ENCODE measurements at places on chromosomes 16 and 17.
A peak's percentile ranks its signal among the peaks of the same experiment; 100 is the strongest.

DNA sequence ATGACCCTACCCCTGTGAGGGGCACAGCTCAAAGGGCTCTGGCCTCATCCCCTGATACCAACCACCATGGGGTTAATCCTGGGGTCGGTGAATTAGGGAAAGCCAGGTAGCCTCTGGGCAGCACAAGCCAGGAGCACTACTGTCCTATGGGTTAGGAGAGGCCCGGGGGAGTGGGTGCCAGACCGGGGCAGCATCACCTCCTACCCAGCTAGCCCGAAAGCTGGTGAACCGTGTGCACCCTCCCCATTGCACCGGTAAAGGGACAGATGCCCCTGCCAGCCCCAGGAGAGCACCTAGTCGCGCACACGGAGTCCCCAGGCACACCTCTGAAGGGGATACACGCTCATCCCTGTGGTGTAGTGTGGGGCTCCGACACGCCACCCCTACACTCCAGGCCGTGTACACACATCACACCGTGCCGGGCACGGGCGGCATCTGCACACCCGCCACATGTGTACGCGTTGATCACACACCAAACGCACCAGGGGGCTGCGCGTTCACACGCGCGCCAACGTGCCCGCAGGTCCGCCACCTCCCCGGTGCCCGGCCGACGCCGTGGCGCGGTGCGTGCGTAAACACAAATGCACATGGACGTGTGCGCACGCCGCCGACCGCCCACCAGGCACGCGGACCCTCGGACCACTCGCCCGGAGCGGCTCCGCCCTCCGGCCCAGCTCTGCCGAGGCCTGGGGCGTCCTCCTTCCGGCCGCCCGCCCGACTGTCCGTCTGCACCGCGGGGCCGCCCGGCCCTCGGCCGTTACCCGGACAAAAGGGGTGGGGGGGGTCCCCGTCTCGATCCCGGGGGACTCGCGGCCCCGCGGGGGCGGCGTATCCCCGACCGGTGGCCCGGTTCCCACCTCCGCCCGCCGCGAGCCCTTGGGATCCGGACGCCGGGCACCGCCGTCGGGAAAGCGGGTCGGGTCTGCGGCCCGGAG, 785 bp downstream of the UBALD1 start:
- no peak for DNase-seq

- no peak for DNase-seq
These were observed 36.0 kb downstream of the RTN4RL1 start for GRCh38 chr17:1989135-1989534.

DNA sequence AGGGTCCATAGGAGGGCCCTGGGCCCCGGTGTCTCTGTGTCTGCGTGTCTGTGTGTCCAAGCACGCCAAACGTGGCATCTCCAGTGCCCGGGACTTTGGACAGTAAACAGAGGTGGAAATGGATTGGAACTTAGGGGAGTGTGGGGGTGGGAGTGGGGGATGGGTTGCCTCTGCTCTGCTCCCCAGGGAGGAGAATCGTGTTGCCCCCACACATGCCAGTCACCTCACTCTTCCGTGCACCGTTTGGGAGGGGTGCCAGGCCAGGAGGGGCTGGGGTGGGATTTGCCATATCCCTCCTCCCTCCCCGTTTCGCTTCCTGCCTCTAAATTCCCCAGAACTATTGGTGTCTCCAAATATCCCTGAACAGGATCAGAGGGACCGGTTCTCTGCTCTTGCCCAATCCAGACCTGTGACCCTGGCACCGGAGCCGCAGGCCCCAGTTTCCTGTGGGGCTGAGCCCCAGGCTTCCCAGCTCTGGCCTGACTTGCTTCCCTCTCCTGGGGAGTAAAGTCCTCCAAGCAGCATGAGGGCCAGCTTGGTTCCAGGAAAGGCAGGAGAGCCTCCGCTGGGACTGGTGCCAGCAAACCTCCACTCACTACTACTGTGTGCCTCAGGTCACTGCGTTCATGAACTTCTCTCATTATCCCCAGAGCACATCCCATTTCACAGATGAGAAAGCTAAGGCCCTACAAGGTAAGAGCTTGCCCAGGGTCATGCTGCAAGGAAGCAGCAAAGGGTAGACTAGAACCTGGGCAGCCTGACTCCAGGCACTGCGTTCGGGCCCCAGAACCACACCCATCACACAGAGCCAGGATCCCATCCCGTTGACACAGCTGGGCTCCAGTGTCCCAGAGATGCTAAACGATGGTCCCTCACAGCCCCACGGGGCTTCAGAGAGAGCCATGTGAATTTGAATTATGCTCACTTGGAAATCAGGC, at the start of gene ASGR1:
Gene ASGR1 (minus strand): TSS at position 54 of the 938 bp plus-strand sequence. CDS start 807 bp downstream, outside the sequence.
- no peak for DNase-seq

- no peak for DNase-seq
These were observed 80.3 kb downstream of the FTO start for GRCh38 chr16:53784291-53784690.

GRCh38 chr16:85275533-85276249, 163.4 kb upstream of the CIBAR2 start:
- peak; percentile 41 for DNase-seq

- DNase-seq: no peak
These were observed 34.3 kb upstream of the LGALS9 start for GRCh38 chr17:27596566-27597187.

GRCh38 chr17:38467491-38467890, 39.2 kb downstream of the ARHGAP23 start:
- no peak for DNase-seq

DNA sequence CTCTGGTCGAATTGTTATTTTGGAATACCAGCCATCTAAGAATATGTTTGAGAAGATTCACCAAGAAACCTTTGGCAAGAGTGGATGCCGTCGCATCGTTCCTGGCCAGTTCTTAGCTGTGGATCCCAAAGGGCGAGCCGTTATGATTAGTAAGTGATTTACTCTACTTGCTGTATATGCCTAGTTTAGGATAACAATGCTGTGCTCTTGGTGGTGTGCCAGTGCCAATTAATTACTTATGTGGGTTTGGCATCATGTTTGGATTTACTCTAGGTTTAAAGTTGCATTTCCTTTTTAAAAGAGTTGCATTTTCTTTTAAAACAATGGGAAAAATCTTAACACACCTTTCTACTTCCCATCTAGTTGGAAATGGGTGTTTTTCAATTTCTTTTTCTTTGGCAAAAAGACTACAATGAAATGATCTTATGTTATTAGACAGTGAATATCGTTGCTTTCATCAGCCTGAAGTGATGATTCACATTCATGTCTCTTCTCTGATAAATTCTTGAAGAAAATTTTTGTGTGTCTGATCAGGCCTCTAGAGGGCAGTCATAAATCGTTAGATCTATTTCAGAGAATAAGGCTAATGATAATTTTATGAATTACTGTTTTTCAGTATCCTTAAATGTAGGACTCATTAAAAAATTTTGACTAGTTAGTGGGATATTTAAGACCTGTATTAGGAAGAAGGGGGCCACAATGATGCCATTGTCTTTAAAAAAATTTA, 5.6 kb downstream of the SF3B3 start:
- DNase-seq: no peak

GRCh38 chr17:6184508-6184907, 114.3 kb downstream of the WSCD1 start:
- DNase-seq: no peak

DNA sequence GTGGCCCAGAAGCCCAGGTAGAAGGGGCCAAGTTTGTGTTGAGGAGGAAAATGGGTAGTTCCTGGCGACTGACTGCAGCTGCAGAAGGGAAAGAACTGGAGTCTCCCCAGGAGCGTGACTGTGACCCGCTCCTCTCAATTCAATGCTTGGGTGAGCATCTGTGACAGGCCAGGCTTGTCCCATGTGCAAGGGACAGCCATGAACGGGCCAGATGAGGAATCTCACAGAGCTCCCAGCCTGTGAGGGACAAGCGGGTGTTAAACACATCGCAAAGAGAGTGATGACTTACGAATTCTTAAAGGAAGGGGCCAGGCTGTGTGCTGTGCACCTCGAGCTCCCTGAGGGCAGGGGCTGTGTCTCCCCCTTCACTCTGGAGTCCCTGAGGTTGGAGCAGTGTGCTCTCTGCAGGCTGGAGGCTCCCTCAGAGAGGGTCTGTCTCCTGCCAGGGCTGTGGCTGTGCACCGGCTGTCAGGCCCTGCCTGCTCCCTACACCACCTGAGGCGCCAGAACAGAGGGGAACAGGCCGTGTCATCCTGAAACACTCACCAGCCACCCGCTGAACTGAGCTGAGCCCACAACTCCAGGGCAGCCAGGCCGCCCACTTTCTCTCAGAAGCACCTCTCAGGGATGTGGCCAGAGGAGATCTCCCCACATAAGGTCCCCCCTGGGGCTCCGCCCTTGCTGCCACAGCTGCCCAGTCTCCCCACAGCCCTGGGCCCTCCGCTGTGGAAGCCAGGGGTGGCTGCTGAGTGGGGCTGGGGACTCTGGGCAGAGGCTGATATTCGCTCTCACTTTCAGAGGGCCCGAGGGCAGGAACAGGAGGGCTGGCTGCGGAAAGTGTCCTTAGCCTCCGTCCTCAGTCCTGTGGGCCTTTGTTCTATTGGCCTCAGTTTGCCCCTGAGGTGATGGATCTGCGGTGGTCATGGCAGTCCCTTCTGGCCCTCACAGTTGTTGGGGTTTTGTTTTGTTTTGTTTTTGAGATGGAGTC, 25.7 kb upstream of the NXPH3 start:
- no peak for DNase-seq

DNA sequence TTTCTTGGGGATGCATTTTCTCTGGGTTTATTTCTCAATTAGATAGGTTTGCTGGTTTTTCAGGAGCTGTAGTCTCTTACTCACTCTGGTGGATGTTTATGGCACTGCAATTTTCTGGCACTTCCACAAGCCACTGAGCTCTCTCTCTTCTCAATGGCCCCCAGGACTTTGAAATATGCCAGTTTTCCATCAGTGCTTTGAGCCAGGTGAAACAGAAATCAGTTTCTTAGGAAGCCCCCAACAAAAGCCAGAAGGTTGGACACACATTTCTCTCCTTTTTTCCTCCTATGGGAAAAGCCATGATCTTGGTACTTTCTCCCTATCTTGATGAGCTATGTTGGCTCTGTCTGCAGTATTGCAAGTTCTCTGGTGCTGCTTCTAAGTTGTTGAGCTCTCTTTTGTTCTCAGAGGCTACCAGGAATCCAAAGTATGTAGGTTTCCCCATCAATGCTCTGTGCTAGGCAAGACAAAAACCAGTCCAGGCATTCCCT, 90.7 kb upstream of the SMIM36 start:
- no peak for DNase-seq

DNA sequence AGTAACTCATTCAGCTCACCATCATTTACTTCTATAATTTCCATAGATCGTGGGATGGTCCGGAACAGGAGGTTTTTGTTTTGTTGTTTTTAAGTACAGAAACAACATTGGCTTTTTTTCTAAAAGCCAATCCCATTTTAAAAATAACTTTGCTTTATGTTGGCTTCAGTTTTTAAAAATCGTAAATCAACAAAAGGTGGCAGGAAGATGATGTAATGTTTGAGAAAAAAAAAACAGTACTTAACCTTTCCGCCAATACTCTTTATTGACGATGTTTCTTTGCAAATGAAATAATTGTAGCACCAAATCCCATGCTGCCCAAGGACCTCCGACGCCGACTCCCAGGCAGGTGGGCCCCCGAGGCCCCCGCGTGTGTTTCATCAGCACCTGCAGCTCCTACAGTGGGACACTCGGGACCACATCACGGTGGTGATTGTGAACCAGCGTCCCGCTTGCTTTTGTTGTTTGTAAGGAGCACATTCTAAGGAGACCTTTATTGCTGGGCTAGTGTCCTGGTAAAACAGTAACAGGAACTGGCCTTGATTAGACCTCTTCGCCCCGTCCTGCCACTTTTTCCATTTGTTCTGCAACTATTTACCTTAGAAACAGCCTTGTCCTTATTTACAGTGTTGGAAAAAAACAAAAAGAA, 140.2 kb upstream of the CHMP6 start:
- no peak for DNase-seq

GRCh38 chr17:75153780-75154194, 525 bp downstream of the JPT1 start:
- DNase-seq: no peak

DNA sequence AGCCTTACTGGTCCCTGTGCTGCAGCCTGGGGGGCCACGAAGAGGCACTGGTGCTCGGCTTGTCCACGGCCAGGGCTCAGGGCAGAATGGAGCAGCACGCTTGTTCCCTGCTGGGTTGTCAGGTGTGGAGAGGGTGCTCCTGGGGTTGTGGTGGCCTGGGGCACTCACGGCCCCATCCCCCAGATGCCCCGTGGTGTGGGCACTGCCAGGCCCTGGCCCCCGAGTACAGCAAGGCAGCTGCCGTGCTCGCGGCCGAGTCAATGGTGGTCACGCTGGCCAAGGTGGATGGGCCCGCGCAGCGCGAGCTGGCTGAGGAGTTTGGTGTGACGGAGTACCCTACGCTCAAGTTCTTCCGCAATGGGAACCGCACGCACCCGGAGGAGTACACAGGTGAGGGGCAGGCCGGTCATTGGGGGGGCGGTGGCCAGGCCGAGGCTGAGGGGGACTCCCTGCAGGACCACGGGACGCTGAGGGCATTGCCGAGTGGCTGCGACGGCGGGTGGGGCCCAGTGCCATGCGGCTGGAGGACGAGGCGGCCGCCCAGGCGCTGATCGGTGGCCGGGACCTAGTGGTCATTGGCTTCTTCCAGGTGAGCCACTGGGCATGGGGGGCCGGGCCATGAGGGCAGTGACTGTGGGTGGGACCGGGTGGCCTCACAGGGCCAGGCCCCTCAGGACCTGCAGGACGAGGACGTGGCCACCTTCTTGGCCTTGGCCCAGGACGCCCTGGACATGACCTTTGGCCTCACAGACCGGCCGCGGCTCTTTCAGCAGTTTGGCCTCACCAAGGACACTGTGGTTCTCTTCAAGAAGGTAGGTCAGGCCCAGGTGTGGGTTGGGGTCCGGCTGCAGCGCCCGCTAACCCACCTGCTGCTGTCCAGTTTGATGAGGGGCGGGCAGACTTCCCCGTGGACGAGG, 1.5 kb downstream of the PDIA2 start:
- no peak for DNase-seq

GRCh38 chr16:5730783-5731182, 633.2 kb upstream of the EEF2KMT start:
- no peak for DNase-seq

GRCh38 chr17:20043021-20043420, 33.9 kb downstream of the SPECC1 start:
- DNase-seq: no peak

DNA sequence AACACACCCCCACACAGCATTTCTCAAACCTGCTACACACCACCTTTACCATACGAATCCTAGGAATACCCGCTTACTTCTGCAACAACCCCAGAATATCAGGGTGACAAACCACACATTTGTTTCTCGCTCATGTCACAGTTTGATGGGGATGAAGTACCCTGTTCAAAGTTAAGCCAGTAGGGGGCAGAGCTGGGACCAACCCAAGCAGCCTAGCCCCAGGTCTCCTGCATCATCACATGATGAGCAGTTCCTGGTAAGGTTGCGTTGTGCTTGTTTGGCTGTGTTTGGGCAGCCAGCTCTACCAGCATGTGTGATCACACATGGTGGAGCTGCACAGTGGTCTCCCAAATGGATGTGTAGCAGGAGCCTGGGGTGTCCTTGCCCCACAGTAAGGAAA, 103.6 kb upstream of the C16orf82 start:
- no peak for DNase-seq

- no peak for DNase-seq
These were observed 112.2 kb downstream of the PITPNC1 start for GRCh38 chr17:67489273-67489672.

Measured in activated T-helper 1 cell treated with Interleukin-2 at 50 U/mL for 16 hours (primary cell).